ENCODE measurements at places on chromosomes 2 and 18.
A peak's percentile ranks its signal among the peaks of the same experiment; 100 is the strongest.

DNA sequence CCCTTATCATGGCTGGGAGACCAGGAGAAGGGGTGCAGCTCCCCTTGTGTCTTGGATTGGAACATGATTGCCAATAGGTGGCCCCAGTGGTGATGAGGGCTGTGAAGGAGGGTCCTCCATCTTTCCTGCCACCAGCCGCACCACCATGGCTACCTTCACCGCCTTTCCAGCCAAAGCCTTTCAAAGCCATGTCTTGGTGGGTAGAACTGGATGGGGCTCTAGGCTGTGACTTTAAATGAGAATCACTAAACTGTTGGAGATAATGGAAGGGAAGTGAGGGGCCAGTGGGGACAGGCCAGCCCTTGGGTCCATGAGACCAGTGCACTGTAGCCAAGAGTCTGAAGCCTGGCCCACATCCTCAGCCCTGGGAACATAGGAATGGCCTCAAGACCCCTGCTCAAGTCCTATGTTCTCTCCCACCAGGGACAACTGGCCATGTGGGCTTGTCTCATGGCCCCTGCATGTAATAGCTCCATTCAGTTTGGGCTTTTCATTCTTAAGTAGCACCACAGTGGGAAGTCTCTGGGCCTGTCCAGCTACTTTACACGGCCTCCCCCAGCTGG lies 345.7 kb downstream of the DYSF start:
- no peak for DNase-seq

GRCh38 chr2:78077633-78078032 lies 555.5 kb upstream of the LRRTM4 start:
- no peak for DNase-seq

DNA sequence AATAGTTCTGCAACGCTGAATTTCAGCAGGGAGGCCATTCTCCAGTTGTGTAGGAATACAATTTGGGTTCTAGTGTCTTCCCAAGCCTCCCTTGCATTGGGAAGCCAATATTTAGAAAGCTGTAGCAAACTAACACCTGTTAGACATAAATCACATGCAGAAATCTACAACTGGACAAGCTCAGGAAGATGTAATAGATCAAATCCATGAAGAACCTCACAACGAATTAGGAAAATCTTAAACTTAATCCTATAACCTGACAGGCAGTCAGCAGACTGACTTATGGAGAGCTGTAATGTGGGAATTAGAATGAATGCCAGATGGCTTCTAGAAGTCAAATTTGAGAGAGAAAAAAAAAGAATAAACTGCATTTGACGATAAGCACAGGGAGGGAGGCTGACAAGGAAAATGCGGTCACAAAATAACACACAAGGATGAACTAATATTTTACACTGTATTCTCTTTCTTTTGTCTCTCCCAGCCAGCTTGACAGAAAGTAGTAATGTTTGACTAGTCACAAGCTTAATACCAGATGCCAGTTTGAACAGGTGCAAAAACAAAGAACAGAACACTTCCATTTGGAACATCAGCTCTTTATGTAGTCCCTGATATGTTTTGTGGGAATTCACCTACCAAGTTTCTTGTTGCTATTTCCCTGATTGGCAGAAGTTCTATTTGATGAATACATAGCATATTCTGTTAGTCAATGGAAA lies 50.8 kb upstream of the FANCL start:
- no peak for DNase-seq

DNA sequence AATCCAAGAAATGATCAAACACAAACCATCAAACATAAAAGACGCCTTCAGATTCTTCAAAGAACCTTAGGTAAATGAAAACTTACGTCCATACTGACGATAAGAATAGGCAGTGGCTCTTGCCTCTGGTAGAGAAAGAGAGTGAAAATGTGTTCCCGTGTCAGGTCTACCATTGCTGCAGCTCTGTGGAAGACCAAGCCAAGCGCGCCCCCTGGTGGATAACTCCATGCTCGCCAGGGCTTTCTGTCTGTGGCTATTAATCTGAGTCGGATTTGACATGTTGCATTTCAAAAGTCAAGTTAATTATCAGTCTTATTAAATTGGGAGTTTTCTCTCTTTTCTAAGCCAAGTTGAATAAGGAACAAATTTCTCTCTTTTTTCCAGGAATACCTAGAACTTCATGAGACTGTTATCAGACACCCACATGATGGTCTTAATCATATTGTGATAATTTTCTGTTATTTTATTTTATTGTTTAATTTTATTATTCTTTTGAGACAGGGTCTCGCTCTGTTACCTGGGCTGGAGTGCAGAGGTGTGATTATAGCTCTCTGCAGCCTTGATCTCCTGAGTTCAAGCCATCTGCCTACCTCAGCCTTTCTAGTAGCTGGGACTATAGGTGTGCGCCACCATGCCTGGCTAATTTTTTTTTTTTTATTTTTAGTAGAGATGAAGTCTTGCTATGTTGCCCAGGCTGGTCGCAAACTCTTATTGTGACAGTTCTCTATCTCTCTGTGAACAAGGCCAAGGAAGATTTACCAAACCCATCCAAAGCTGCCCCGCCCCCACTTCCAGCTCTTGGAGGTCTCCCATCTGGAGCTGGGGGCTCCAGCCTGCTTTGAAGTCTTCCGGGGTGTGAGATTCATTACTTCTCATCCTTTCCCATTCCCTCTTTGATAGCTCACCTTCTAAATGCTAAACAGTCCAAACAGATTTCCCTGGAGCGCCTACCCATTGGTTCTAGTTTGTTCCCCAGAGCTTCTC lies 15.8 kb upstream of the ZAP70 start:
- DNase-seq = peak; percentile 77

GRCh38 chr2:127059559-127059958 lies 47.4 kb downstream of the BIN1 start:
- no peak for DNase-seq

- DNase-seq = peak; percentile 54
Measured at GRCh38 chr2:33051586-33052360, 105.0 kb downstream of the LTBP1 start.

DNA sequence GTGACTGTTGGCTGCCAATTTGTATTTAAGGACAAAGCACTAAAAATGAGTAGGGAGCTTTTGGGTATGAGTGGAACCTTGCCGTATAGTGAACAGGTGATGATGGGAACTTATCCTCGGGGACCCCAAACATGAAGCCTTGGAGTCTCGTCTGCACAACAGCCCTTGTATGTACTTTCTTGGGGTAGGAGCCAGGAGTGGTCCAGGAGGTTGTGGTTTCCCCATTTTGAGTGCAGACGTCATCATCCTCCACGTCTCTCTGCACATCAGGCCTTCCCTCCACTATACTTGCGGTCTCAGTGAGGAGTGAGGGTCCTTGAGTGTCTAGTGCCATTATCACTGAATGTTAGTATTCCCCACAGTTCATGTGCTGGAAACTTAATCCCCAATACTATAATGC lies 101.5 kb upstream of the HS6ST1 start:
- DNase-seq = no peak

- no peak for DNase-seq
Measured at GRCh38 chr2:28250006-28250405, 142.7 kb upstream of the FOSL2 start.

GRCh38 chr18:44740000-44740399 lies 59.3 kb downstream of the SETBP1 start:
- no peak for DNase-seq

DNA sequence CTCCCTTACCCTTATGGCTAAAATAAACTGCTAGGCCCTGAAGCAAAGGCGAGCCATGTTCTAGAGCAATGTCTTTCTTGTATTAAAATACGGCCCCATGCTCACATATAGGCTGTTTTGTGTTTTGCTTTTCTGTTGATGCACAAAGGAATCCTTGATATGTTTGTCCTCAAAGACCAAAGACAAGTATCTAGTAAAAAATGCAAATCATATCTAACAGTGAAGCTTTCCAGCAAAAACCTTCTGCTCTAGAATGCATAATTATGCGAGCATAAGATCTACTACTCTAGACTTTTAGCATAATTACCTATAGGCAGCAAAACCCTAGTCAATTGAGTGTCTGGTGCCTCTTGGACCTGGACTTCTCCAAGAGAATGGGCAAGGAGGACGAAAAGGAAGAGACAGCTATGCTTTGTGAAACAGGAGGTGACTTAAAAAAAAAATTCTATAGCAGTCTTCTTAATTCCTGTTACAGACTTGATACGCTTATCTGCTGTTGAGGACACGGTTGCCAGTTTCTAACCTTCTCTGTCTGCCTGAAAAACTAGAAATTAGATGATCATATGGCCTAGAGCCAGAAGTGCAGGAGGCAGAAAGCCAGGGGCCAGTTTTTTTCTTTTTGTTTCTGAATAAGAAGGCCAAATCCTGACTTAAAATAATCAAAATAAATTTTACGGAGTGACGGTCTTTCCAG lies 1.5 kb upstream of the AMMECR1L start:
- DNase-seq = no peak

- DNase-seq = peak; percentile 7
Measured at GRCh38 chr2:46615986-46616485, 136.7 kb downstream of the TMEM247 start.

DNA sequence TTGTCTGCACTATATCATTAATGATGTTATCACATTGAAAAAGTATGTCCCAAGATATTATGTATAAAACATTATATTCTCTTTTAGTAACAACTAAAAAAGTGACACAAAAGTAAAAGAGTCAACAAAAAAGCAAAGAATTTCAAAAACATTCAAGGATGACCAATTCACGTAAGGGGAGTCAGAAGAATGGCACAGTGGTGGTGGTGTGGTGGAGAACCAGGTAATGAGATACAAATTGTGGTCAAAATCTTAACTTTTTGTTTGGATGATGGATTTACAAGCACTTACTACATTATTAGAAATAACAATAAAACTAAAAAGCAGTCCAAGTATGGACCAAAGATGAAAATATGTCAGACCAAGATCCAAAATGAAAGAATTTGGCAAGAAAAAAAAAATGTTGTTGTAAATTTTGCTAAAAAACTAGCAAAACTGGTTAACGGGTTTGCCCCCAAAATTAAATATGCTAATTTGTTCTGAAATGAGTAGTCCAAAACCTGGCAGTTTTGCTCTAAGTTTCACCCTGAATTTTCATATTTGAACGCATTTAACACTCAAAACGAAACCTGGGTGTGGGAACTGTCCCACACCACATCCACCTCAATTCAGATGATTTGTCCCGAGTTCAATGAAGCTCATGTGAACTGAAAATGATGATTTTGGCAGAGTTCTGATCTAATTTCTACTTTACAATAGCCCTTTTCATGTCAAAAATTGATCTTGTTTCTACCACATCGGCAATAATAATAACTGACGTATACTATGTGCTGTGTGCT lies 135.8 kb downstream of the IKZF2 start:
- no peak for DNase-seq

DNA sequence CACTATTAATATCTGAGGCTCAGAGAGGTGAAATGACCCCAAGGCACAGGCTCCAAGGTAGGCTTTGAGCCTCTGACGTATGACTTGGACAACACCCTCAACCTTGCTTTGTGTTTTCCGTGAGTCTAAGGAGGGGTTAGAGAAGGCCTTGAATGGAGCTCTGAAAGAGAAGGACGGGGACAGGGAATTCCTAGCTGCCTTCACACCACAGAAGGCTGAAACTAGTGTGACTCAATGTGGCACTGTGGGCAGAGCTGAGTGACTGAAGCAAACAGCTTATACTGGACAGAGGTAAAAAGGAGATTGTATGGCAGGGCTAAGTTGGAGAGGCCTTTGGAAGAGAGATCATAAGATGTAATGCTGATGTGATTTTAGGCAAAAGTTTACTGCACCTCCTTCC lies 3.5 kb upstream of the NCK2 start:
- DNase-seq = no peak

DNA sequence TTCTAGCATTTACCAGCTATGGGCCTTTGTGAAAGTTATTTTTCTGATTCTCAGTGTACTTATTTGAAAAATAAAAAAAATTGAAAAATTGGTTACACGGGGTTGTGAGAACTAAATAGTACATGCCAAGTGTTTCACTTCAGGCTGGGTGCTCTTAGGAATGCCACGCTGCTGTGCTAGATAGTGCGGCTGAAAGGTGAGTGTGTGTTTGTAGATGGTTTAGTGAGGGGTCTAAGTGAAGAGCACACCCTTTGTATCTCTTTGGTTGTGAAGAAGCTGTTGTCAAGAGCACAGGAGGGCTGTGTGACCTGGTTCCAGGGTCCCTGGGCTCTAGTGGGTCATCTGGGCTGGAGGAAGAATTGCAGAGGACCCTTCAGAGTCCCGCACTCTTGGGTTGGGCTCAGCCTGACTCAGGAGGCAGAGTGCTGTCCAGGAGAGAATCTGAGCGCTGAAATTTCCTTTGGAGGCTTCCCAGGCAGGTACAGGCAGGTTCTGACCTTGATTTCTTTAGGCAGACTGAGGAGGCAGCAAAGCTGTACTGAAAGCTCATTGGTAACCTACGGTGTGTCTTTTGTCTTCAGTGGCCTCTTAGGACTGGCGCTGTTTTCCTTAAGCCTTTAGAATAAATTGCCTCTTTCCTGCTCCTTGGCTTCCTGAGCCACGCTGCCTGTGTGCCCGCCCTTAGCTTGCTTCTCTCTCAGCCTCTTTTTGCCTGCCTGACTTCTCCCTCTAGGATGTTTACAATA lies 44.4 kb downstream of the MAP4K4 start:
- no peak for DNase-seq

DNA sequence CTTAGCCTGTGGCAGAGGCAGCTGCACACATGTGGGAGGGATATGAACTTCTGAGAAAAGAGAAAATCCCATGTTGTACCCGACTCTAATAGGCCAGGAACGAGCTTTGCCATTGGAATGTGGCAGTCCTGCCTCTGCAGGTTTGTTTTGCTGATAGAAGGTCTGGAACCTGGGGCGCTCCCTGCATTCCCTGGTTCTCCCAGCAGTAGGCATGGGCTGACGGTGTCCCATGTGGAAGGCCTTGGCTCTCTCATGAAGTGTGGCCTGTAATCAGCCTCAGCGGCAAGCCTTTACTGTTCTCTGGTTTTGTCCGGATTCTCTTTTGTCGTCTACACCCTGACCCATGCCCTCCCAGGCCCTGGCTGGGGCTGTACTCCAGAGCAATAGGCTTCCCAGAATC lies 72.3 kb downstream of the KIF5C start:
- no peak for DNase-seq

- no peak for DNase-seq
Measured at GRCh38 chr2:188808947-188809355, 165.2 kb upstream of the COL3A1 start.

DNA sequence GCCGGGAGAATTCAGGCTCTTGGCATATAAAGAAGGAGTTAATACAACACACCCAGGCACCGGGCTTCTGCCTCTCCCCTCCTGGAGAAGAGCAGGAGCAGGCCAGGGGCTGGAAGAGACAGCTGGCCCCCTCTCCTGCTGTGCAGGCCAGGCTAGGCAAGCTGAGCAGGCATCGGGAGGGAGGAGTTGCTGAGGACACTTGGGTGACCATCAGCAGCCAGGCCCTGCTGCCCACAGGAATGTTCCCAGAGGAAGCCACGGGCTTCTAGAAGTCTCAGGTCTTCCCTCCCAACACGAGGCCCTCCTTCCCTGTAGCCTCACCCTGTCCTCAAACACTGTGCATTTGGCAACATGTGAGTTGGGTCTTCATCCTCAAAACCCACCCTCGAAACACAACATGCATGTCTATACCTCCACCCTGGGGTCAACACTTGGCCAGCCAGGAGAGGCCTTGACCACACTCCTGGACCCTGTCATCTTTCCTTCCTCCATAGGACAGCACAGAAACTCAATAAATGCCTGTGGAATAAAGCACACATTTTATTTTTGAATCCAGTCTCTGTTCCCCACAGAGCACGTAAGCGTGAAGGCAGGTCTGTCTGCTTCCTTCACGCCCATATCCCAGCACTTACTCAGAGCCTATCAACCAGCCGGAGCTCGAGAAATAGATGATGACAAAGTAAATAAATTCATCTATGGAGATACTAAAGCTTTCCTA lies 433.8 kb upstream of the ID2 start:
- no peak for DNase-seq

Data from HuH-7 (cell line).